GF-D8 (cell line): ENCODE measurements at places on chromosomes 3 and 15.
A peak's percentile ranks its signal among the peaks of the same experiment; 100 is the strongest.

- DNase-seq, result no peak
Observed at GRCh38 chr3:153144779-153145178, 17.2 kb upstream of the RAP2B start.

GRCh38 chr3:161067335-161067734 lies 37.8 kb downstream of the B3GALNT1 start:
- no peak for DNase-seq

DNA sequence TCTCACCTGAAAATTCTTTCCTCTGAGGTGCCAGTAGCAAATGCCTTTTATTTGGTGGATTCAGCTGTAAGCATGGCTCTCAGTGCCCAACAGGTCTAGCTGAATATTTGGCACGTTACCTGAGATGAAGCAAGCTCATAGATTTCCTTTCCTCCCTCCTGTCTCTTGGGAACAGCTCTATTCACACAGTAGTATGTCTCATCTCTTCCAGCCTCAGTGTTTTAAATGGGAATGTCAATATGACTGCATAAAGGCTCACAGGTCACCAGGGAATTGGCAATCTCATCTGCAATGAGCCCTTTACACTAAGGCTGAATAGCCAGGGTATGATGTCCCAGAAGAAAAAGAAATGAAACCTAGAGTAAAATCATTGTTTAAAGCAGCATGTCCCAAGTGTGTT lies 733.5 kb downstream of the NTRK3 start:
- DNase-seq, result no peak

GRCh38 chr3:55144015-55144673 lies 216.3 kb upstream of the LRTM1 start:
- no peak for DNase-seq

- no peak for DNase-seq
Observed at GRCh38 chr3:106452096-106452495, 583.3 kb upstream of the CBLB start.

GRCh38 chr3:141409940-141410241 lies 41.6 kb downstream of the ZBTB38 start:
- DNase-seq, result no peak

DNA sequence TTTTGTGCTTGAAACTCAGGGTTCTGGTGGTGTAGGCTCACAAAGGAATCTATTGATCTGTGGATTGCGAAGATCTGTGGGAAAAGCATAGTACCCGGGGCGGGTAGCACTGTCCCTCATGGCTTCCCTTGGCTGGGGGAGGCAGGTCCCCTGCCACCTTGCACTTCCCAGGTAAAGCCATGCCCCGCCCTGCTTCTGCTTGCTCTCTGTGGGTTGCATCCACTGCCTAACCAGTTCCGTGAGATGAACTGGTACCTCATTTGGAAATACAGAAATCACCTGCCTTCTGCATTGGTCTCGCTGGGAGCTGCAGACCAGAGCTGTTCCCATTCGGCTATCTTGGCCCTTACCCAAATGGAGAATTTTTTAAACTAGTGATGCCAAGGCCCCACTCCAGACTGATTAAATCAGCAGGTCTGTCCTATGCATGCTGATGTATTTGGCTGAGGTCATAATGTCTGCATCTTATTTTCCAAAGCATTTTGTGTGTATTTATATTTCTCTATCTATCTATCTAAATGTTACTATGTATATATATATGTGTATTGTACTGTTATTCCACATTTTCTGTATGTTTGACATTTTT lies 65.5 kb upstream of the SLC7A14 start:
- DNase-seq, result no peak

DNA sequence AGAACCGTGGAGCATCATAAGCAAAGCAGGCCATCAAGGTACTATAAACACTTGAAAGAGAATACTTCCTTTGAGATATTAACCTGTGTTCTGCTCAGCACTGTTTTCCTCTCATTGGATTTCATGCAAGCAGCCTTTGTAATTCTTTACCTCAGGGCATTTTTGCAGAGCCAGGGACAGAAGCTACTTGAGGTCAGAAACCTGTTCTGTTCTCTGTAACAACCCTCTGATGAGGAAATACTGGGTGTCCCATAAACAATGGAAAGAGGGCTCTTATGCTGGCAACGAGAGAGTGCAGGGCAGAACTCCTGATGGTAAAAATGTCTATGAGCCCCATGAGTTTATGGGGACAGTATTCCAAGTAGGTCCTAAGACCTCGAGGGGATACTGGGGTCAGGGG lies 66.0 kb downstream of the DCLK3 start:
- no peak for DNase-seq

DNA sequence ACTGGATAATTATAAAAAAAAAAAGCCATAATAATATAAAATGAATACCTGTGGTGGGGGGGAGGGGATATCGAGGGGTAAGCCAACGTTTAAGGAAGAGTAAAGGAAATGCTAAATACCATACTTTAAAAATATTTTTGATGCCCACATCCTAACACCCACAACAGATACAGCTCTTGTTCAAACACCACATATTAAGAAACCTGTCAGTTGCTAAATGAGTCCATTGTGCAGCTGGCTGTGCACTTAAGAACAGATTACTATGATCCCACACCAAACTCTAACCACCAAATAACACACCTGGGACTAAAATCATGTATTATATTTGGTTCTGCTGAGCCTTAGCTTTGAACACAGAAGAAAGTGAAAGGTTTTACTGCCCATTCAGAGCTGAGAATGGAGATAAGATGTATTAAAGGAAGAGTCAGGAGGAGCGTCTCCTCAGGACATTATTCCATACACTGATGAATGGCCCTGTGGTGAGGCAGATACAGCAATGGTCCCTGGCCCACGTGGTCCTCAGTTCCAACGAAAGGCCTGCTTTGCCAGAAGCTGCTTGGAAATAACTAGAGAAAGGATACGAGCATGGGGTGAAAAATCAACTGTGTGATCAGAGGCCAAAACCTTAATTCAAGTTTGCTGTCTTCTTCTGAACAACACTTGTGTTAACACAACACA lies 515.4 kb downstream of the FOXP1 start:
- DNase-seq, result peak; percentile 35

GRCh38 chr3:22928216-22929110 lies 274.7 kb upstream of the UBE2E2 start:
- DNase-seq, result no peak

- no peak for DNase-seq
Observed at GRCh38 chr3:33218446-33219174, at the start of gene SUSD5. SUSD5 (minus strand) TSS chr3:33218810; CDS start chr3:33218797, 13 bp downstream.

GRCh38 chr3:79041621-79042020 lies 726.2 kb downstream of the ROBO1 start:
- no peak for DNase-seq

DNA sequence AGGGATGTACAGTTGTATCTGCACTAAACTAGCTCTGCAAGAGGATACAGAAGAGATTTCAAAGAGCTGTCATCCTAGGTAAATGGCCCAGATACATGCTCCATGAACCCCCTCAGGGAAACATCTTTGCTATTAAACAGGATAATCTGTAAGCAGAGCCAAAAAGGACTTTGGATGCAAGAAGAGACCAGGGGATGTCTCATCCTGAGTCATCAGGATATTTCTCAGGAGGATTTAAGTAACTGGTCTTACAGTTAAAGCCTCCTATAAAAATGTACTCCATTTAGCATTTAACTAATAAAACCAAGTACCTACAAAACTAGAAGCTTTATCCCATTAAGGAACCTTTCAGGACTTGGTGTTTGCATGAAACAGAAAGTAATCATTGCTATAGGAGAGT lies 48.2 kb upstream of the PHLDB2 start:
- no peak for DNase-seq

DNA sequence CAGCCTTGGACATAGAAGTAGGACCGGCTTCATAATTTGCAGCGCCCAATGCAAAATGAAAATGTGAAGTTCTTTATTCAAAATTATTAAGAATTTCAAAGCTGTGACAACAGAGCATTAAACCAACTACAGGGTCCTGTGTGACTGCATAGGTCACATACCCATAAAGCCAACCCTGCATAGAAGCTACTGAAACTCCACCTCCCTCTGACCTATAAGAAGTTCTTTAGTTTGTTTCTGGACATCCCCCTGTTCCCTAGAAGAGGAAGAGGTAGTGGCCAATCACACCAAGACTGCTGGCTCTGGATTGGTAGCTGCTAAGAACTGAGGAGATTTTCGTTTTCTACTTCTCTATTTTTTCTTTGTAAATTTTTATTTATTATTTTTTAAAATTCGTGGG lies 9.0 kb upstream of the SELENOT start:
- DNase-seq, result no peak

DNA sequence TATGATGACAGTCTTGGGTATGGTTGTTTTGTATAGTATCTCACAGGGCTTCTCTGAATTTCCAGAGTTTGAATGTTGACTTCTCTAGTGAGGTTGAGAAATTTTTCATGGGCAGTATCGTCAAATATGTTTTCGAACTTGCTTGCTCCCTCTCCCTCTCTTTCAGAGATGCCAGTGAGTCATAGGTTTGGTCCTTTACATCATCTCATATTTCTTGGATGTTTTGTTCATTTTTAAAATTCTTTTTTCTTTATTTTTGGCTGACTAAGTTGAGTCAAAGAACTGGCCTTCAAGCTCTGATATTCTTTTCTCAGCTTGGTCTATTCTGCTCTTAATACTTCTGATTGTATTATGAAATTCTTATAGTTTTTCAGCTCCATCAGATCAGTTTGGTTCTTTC lies 282.3 kb upstream of the NECTIN3 start:
- no peak for DNase-seq

- DNase-seq, result no peak
Observed at GRCh38 chr15:91491101-91491950, 362.2 kb upstream of the SLCO3A1 start.

DNA sequence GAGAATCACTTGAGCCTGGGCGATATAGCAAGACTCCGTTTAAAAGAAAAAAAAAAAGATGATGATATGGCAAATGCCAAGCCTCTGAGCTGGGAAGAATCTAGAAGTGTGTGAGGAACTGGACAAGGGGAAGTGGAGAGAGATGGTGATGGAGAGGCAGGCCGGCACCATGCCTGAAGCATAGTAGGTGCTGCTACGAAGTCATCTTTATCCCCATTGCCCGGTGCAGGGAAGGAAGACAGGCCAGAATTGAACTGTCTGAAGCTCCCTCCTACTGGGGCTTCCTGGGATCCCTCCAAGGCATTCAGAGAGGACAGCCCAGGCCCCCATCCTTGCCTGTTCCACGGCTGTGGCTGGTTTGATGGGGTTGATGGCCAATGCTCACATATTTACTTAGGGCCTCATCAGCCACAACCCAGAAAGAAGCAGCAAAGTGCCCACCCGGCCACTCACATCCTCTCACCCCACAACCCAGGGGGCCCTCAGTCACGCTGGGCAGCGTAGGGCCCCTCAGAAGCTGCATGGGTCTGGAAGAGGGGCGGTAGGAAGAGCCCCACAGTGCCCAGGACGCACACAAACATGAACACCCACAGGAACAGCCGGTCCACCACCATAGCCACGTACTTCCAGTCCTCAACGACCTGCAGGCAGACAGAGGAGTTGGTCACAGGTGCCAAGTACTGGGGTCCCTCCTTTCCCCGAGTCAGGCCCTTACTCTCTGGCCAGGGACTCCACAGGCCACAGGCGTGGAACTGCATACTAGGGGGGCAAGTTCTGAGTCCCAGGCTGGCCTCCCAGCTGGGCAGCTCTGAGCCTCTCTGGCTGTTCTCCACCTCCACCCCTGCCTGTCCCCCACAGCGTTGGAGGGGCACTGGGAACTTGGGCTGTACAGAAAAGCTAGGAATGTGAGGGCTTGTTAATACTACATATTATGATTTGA lies 4.1 kb upstream of the CHRNA3 start:
- DNase-seq, result no peak

GRCh38 chr3:188046561-188047211 lies 107.3 kb upstream of the LPP start:
- DNase-seq, result no peak

DNA sequence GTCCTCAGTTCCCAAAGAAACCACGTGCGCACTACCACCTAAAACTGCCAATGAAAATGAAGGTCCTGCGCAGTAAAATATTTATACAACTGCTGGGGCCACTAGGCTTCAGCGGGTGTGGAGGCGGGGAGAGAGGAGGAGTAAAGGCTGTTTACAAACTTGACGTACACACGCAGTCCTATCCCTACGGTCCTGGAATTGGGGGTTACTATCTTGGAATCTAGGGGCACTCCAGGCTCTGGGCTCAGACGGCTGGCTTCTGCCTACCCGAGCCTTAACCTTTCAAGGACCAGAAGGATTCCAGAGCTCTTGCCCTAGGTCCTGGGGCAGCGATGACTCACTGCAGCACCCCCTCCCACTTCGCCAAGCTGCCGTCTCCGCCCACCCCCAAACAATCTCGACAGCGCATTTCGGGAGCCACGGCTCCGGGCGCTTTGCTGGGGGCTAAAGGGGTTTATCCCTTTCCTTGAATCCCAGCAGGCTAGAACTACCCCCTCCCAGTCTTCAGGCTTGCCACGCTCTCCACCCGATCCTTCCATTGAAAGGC lies 3.0 kb downstream of the ADAMTS9 start:
- DNase-seq, result no peak

DNA sequence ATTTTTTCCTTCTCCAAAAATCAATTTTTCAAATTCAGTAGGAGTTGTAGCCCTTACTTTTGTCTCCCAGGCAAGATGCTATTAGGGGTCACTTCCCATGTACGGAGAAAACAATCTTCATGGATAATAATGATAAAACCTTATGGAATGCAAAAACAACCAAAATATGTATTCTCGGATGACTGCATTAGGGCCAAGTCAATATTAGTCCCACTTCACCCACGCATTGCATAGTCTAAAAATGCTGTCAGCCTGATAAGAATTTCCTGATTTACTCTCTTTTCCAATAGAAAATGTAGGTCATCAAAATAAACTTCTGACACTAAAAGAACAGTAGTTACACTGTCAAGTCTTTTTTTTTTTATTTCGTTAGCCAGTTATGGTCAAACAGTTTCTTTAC lies 2.7 kb downstream of the VGLL3 start:
- DNase-seq, result no peak

GRCh38 chr3:62567097-62568021 lies 194.0 kb upstream of the FEZF2 start:
- no peak for DNase-seq

- DNase-seq, result no peak
Observed at GRCh38 chr3:34956511-34956910, 682.8 kb upstream of the ARPP21 start.
